ENCODE measurements at places on chromosomes 7 and 10. TPM values are rescaled to one million over a fixed set of nuclear protein-coding genes. Genes with fewer than 3 reads are reported as not detected.

ESYT2 gene
- 58.2 TPM for total RNA-seq

TMEM209 gene
- total RNA-seq = 30.3 TPM

PBLD gene
- total RNA-seq = 2.7 TPM

ALOX5 gene
- total RNA-seq = not detected

INTS15 gene
- total RNA-seq = 21.7 TPM

ADAM12 gene
- 8.7 TPM for total RNA-seq

LIPN gene
- not detected for total RNA-seq

TAC1 gene
- not detected for total RNA-seq

NXPH1 gene
- total RNA-seq = not detected

COL13A1 gene
- total RNA-seq = not detected

SDK1 gene
- 2.0 TPM for total RNA-seq

FRAT1 gene
- total RNA-seq = 2.3 TPM

BMPER gene
- total RNA-seq = not detected

ACHE gene
- total RNA-seq = not detected

CUZD1 gene
- total RNA-seq = under 0.01 TPM

TMEM236 gene
- 0.69 TPM for total RNA-seq

SPOCK2 gene
- under 0.01 TPM for total RNA-seq

WASL gene
- 16.3 TPM for total RNA-seq

AOAH gene
- not detected for total RNA-seq

HSPA12A gene
- 32.7 TPM for total RNA-seq

CDH23 gene
- total RNA-seq = under 0.01 TPM
